ENCODE measurements at places on chromosomes 7 and 10.
A peak's percentile ranks its signal among the peaks of the same experiment; 100 is the strongest.

DNA sequence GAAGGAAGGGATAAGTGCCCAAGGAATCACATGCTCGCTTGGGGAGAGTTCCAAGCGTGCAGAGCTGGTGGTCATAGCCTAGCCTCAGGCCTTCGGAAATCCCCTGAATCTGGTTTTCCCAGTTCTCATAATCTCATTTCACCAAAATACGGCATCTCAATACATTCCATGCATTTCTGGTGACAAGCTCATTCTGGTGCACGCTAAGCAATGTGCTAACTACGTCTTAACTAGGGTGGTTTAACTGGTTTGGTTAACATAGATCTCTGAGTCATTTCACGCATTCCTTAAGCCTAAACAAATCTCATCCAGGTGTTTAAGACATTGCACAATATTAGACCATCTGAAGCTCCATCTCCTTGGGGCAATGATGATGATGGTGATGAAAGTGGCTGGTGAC lies 72.9 kb upstream of the STEAP1B start:
- ATAC-seq = no peak

- ATAC-seq = no peak
Observed at GRCh38 chr10:28644647-28645046, 32.7 kb upstream of the BAMBI start.

GRCh38 chr10:102647443-102648268 lies 3.4 kb downstream of the TRIM8 start:
- ATAC-seq = no peak

DNA sequence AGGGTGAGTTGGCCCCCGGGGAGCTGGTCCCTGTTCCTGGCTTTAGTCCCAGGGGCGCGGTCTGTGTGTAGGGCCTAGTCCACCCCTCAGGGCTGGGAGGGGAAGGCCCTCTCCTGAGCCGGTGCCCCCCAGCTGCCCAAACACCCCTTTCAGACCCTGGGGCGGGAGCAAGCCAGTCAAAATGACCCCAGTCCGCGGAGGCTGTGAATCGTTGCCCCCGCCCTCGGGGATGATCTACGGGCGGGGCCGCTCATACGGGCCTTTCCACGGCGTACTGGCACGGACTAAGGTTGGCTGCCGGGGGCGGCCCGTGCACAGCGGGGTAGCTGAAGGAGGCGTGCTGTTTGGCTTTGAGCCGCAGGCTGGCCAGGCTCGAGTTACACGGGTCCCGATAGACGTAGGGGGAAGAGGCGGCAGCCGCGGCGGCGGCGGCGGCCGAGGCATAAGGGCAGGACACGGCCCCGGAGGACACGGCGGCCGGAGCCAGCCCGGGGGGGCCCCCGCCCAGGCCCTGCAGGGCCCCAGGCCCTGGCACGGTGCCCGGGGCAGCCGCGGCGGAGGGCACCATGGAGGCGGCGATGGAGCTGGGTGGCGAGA lies 4.3 kb downstream of the ELOVL3 start:
- peak; percentile 14 for ATAC-seq

GRCh38 chr10:27525819-27526218 lies 21.7 kb downstream of the RAB18 start:
- ATAC-seq = no peak

DNA sequence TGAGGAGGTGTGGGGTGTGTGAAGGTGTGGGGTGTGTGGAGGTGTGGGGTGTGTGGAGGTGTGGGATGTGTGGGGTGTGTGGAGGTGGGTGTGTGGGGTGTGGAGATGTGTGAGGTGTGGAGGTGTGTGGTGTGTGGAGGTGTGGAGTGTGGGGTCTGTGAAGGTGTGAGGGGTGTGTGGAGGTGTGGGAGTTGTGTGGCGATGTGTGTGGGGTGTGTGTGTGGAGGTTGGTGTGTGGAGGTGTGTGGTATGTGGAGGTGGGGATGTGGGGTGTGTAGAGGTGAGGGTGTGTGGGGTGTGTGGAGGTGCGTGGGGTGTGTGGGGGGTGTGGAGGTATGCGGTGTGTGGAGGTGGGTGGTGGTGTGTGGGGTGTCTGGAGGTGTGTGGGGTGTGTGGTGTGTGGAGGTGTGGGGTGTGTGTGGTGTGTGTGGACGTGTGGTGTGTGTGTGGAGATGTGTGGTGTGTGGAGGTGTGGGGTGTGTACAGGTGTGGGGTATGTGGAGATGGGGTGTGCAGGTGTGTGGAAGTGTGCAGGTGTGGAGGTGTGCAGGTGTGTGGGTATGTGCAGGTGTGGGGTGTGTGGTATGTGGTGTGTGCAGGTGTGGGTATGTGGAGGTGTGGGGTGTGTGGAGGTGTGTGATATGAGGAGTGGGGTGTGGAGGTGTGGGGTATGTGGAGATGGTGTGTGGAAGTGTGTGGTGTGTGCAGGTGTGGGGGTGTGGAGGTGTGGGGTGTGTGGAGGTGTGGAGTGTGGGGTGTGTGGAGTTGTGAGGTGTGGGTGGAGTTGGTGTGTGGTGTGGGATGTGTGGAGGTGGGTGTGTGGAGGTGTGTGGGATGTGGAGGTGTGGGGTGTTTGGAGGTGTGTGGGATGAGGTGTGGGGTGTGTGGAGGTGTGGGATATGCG lies 34.5 kb downstream of the SPDYE17 start:
- peak; percentile 29 for ATAC-seq

GRCh38 chr10:130455791-130456190 lies 319.6 kb downstream of the GLRX3 start:
- ATAC-seq = no peak

GRCh38 chr7:124996778-124997177 lies 67.2 kb upstream of the POT1 start:
- ATAC-seq = no peak

- ATAC-seq = no peak
Observed at GRCh38 chr7:20846791-20847190, 60.1 kb upstream of the SP8 start.

- ATAC-seq = no peak
Observed at GRCh38 chr7:121436688-121437087, 40.6 kb upstream of the FAM3C start.

GRCh38 chr7:18666107-18666728 lies 170.7 kb downstream of the HDAC9 start:
- ATAC-seq = peak; percentile 68

DNA sequence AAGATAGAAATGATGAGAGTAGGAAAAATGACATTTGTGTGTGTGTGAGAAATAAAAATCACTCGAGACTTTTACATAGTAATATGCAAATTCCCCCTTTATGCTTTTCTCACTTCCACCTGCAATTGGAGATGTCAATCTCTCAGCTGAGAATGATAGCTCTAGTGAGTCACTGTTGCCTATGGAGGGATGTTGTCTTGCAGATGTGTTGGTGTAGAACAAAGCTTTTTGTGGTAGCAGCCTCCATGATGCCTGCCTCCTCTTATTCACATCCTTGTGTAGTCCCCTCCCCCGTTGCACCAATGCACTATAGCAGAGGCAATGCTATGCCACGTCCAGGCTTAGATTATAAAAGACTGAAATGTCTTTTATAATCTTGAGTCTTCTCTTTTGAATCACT lies 33.8 kb downstream of the SPAG6 start:
- ATAC-seq = peak; percentile 95

DNA sequence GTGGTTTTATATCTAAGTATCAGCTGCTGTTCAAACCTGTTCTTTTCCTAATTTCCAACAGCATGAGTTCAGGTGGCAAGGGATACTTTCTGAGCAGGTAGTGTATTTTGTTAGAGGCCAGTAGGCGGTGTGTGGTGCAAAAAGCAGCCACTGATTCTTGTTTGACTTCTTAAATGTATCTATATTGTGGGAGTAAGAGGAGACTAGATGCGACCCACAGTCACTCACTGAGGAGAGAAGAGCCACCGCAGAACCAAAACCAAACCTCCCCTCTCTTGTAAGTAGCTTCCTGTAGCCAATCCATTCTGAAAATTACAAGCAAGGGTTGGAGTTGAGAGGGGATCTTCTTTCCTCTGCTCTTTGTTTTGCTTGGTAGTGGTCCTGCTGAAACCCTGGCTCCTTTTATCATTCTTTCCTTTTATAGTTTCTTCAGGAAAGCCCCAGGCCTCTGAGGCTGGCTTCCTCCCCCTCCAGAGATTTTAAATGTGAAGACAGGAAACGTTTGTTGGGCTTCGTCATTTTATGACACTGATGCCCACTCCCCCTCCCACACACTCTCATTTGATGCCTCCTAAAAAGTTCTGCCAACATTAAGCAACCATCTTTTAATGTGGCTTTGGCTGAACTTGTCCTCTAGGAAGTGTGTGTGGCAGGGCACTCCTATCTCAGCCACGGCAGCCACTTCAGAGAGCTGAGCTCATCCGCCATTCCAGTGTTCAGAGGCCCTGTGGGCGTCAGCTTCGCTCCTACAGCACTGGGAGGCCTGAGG lies 566.0 kb downstream of the SUGCT start:
- ATAC-seq = no peak

GRCh38 chr10:31101123-31101522 lies 69.5 kb upstream of the ZNF438 start:
- peak; percentile 96 for ATAC-seq

GRCh38 chr7:152544971-152545619 lies 109.3 kb upstream of the KMT2C start:
- no peak for ATAC-seq

DNA sequence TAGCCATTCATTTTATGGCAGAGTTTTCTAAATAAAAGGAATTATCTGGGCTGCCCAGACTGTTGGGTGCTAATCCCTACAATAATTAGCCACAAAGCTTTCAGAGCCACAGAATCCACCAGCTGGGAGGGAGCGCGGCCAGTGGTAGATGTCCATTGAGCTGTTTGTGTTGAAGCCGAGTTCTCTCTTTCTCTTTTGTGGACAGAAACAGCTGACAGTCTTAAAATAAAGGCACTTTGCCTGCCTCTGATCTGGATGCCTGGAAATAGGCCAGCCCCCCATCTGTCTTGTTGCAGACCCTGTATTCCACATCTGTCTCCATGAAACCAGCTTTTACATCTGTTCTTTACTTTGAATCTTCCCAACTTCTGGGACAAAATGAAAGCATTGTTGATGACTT lies 66.1 kb downstream of the MTPN start:
- ATAC-seq = no peak

DNA sequence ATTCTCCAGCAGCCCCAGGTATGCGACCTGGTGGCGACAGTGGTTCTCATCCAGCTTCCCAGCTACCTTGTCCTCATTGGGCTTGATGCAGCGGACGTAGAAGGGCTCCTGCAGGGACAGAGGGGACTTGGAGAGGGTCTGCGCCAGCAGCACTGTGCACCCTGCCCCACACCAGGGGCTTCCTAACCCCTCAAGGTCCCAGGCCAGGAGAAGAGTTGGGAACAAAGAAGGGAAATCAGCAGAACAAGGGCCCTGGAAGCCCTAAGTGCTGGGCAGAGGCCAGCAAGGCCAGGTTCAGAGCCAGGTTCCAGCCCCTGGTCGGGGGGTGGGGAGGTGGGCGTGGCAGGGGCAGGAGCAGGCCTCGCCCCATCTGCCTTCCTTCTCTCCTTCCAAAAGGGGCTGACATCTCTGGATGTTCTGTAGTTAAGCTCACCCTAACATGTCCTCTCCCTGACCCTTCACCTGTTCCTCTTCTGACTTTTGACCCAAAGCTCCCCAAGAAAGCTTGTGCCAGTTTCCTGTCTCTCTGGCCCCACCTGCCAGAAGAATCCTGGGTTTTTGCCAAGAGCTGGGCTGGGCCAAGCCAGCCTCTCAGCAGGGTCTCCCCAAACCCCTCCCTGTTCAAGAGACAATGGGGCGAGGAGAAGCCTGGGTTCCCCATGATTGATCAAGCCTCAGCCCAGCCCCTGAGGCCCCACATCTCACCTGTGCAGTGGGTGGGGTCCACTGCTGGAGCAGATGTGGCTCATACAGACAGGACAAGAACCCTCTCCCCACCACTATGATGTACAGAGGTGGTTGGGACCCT lies 11.9 kb downstream of the MYO1G start:
- no peak for ATAC-seq

DNA sequence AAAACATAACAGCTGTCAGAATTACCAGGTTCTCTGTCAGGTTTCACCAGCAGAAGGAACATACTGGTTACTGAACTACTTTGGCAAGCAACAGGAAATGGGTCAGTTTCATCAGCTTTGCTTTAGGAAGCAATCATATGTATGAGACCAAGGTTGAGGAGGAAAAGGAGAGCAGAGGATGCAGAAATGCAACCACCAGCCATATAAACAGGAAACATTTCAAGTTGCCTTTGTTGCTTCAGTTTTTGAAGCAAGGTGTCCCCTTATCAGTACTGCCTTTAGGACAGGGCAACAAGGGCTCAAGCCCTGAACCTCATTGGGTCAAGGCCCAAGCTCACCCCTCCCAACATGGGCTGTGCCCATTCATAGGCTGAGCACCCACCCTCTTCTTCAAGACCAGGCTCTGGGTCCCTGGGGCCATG lies 10.2 kb downstream of the HIPK2 start:
- peak; percentile 18 for ATAC-seq

- peak; percentile 75 for ATAC-seq
Observed at GRCh38 chr10:119516381-119517234, 25.9 kb downstream of the RGS10 start.

DNA sequence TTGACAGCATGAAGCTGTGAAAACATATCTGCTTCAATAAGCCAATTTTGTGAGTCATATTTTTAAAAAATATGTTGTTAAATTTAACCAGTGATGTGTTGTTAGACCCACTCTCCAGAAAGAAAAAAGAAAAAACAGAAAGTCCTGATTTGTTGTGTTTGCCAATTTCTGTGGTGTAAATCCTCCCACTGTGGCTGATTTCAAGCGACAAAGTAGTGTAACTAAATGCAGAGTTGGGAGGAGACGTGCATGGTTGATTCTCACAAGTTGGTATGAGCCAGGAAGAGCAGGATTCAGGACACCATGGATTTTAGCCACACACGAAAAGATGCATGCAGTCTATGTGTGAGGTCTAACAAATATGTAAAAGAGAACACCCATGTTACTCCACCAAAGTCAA lies 139.1 kb downstream of the CCDC3 start:
- ATAC-seq = no peak

GRCh38 chr7:28258240-28258639 lies 77.6 kb upstream of the JAZF1 start:
- ATAC-seq = no peak

GRCh38 chr10:6840766-6841165 lies 260.7 kb upstream of the PRKCQ start:
- ATAC-seq = peak; percentile 67

DNA sequence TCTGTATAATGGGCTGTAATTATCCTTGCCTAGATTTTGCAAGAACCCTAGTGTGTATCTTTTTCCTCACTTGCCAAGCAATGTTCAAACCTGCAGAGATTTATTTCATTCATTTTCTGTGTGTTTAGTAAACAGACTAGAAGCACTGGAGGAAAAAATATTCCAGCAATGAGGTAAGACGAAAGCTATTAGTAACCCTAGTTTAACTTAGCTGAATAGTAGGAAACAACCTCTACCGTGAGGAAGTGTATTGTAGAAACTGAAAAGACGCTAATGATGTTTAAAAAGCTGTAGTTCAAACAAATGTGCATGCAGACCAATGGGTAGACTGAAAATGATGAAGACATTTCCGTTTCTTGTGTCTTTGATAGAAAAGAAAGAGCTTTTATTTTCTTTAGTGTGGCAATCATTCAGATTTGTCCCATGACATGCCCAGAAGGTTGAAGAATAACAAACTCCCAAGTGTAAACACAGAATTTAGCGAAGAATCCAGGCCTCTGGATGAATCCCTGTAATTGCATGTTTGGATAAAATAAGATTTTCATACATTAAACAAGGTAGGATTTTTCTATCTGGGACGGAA lies 20.7 kb downstream of the CAV1 start:
- ATAC-seq = no peak
